ENCODE measurements at places on chromosomes 2 and 18.

DNA sequence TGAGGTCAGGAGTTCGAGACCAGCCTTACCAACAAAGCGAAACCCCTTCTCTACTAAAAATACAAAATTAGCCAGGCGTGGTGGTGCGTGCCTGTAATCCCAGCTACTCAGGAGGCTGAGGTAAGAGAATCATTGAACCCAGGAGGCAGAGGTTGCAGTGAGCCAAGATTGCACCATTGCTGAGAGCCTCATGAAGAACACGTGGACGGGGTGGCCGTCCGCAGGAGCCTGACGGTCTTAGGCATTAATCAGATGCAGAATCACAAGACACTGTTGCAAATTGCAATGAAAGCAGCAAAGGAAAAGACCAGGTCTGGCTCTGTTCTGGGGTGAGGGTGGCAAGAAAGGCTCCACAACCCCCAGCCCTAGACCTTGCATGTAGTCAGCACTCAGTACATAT, 104.0 kb upstream of the SLC66A3 start:
- DNase-seq, result no peak

DNA sequence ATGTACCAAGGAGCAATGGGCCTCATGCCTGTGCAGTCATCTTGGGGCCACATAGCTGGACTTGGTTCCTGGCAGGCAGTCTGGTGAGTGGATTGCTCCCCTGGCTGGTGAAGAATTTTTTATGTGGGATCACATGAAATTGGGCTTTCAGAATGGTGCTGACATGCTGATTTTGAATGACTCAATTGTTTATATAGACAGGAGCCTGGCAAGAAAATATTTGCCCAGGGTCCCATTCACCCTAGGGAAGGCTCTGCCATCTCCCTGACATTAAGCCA, 266.9 kb downstream of the DYSF start:
- DNase-seq, result no peak

DNA sequence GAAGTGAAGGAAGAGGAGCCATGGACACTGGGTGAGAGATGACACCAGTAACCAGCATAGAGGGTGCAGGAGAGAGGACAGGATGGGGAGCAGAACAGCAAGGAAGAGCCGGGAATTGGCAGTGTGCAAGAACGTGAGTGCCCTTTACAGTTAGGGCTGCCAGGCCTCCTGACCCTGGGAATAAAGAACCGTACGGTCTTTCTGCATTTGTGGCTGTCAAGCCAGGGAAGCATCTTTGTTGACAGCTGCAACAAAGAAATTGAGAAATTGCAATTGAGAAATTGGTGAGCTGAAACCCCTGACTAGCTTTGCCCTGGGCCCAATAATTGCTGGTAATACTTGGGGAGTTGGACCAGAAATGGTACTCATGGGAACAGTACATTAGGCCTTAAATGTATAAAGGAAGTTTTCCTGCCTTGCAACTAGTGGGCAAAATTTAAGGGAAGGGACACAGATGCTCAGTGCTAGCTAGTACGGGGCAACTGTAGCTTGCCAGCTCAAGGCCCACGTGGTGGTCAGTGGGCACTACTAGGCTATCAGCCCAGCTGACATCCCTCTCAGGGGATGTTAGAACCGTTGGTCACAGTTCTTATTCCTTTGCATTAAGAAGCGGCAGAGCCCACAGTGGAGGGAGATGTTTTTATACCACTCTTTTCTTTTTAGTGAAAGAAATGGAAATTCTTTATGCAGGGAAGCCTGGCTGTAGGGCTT, 56.6 kb downstream of the KCTD18 start:
- no peak for DNase-seq

DNA sequence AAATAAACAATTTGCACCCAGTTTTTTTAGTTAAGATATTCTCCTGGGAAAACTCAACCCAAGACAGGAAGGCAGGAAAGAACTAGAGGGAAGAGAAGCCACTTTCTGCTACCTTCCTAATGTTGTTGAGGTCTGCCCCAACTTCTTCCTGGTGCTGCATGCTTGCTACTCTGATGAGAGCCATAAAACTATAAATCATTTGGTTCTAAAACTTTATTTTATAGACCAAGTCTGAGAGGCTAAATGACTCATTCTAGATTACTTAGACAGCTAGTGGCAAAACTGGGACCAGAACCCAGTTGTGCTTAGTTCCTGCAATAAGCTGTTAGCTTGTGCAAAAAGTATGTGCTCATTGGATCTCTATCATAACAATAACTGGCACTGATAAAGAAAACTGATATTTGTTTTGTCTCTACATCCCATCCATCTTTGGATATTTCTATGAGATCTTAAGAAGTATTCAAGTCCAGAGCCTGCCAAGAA, 344.9 kb upstream of the SLC14A2 start:
- no peak for DNase-seq

DNA sequence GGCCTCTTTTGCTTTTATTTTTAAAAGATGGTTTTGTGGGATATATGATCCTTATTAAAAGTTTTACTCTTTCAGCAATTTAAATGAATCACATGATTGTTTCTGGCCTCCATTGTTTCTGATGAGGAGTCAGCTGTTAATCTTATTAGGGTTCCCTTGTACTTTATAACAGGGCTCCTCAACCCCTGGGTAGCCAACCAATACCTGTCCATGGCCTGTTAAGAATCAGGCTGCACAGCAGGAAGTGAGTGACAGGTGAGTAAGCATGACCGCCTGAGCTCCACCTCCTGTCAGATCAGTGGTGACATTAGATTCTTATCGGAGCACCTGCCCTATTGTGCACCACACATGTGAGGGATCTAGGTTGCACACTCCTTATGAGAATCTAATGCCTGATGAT, 45.1 kb upstream of the FAM98A start:
- no peak for DNase-seq

GRCh38 chr2:174202188-174202587, 46.1 kb downstream of the OLA1 start:
- no peak for DNase-seq

DNA sequence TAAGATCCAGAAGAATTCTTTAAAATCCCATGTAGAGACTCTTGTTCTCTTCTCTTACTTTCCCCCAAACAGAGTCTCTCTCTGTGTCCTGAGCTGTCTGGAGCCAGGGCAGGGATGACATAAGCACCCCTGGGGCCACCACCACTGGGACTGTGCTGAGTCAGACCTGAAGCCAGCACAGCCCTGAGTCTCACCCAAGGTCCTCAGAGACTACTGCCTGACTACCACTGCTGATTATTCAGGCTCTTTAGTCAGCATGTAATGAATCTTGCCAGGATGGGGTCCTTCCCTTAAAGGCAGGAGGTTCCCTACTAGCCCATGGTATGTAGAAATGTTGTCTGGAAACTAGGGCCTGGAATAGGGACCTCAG, 34.9 kb upstream of the DYNC1I2 start:
- DNase-seq, result no peak

- no peak for DNase-seq
These were observed 56.2 kb upstream of the CCDC85A start for GRCh38 chr2:56127463-56128152.

DNA sequence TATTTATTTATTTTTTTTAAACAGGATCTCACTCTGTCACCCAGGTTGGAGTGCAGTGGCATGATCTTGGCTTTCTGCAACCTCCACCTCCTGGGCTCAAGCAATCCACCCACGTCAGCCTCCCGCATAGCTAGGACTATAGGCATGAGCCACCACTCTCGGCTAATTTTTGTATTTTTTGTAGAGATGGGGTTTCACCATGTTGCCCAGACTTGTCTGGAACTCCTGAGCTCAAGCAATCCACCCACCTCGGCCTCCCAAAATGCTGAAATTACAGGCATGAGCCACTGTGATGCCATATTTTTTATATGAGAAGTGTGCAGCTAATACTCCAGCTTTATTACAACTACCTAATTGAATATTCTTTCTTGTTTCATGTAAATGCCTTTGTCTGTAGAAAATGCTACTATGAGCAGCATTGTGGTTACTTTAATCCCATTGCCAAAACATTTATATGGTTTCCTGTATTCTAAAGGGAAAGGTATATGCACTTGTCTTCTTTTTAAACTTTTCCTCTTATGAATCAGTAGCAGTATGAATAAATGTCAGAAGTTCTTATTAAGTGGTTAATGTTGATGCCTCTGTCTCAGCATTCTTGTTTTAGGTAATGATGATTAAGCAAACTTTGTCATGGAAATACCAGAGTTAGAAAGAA, 9.5 kb upstream of the BCL2L11 start:
- no peak for DNase-seq

DNA sequence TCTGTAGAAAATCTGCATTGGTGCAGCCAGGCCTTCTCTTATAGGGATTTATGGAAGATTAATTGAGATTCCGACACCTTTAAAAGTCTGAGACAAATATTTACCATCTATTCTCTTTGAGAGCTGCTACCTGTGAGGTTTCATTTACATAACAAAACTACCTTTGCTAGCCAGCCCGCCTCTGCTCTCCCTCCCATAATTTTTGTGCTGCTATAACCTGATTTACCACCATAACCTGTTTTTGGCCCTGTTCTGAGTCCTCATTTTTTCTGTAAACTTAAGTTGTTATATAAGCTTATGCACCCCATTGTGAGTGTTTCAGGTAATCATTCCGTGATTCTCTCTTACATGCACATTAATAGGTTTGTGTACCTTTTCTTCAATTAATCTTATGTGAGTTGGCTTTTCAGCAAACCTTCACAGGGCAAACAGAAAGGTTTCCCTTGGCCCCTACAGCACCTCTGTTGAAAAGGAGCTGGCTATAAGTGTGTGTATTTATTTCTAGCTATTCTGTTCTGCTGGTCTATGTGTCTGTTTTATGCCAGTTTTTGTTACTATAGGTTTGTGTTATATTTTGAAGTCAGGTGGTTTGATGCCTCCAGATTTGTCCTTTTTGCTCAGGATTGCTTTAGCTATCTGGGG, 114.9 kb upstream of the XIRP2 start:
- no peak for DNase-seq

GRCh38 chr2:19751631-19752030, 150.2 kb downstream of the TTC32 start:
- DNase-seq, result no peak

DNA sequence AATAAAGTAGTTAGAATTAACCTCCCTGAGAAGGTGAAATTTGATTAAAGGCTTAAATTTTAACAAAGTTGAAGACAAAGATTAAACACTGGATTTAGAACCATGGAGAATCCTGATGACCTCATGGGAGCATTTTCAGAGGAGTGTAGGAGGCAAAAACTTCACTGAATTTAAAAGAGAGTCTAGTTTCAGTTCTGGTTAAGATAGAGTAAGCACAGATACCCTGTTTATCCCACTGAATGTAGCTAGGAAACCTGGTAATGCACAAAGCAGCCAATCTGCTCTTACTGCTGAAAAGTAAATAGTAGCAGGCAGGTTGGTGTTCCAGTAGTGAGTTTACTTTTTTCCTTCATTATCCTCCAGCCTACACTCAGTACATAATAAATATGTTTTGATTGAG, 654.9 kb upstream of the SYT4 start:
- DNase-seq, result no peak

- no peak for DNase-seq
These were observed 93.6 kb upstream of the FAM117B start for GRCh38 chr2:202541137-202541536.

DNA sequence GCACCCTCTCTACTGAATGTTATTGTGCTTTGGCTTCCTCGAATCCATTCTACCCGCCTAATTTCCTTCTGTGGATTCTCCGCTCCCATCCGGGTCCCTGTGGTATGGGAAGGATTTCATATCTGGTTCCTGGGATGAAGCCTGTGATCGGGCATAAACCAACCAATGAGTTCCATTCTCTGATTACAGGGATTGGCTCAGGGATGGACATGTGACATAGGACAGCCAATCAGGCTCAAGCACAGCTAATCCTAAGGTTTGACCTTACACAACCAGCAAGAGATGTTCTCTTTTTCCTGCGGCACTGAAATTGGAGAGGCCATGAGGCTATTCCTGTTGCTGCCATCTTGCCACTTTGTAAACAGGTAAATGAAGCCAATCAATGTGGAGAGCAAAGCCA, 168.1 kb upstream of the SMAD2 start:
- DNase-seq, result no peak

- DNase-seq, result no peak
These were observed 85.9 kb downstream of the PRKRA start for GRCh38 chr2:178365116-178365515.

DNA sequence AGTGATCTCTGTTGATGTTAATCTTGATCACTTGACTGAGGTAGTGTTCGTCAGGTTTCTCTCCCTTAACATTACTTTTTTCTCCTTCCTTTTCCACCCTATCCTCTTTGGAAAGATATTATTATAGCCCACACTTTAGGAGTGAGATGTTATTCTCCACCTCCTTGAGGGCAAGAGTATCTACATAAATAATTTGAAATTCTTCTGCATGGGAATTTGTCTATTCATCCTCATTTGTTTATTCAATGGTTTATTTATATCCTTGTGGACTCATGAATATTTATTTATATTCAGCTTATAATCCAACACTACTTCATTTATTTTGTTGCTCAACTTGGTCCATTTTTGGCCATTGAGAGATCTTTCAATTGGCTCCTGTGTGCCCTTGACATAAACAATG, 750.4 kb downstream of the EPHA4 start:
- DNase-seq, result no peak

- DNase-seq, result no peak
These were observed 57.6 kb downstream of the CRIM1 start for GRCh38 chr2:36413218-36413617.

GRCh38 chr2:42315844-42316470, 45.1 kb downstream of the COX7A2L start:
- no peak for DNase-seq

GRCh38 chr2:239315308-239315707, 85.5 kb downstream of the HDAC4 start:
- DNase-seq, result no peak

GRCh38 chr2:119679526-119679837, 481 bp downstream of the TMEM177 start:
- DNase-seq, result no peak

DNA sequence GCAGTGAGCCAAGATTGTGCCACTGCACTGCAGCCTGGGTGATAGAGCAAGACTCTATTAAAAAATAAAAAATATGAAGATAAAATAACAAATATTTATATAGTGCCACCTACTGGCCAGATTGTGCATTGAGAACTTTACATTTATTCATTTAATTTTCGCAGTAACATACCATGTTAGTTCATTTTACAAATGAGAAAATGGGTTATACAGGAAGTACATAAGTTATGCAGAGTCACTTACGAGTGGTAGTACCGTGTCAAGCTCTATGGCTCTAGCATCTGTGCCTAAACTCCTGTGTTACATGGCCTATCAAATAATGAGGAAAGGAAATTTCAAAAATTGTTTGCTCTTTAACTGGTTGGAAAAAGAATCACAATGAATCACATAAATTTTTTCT, 27.9 kb downstream of the RIF1 start:
- DNase-seq, result peak; percentile 36

- DNase-seq, result peak; percentile 45
These were observed 9.8 kb upstream of the ERBB4 start for GRCh38 chr2:212548455-212548819.

GRCh38 chr18:63147973-63148372, 171.6 kb downstream of the BCL2 start:
- DNase-seq, result no peak

DNA sequence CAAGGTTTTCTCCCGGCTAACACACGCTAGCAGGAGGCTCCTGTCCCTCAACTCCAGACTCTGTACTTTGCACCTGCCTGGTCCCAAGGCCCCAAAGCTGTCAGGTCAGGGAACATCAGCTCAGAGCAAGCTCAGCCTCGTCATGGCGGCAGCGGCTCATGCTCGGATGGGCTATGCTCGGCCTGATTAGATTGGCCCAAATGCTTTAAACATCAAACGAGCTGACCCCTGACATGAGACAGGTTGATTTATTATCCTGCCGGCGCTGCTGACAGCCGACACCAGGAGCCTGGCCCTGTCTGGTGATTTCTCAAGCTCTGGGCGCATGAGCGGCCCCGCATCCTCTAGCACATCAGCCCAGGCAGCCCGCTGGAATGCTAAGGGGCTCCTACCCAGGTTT, 436.4 kb downstream of the EIPR1 start:
- DNase-seq, result no peak

- DNase-seq, result no peak
These were observed 251.7 kb downstream of the TRIB2 start for GRCh38 chr2:12968399-12968798.

Data from ACHN (cell line).